GM18507 (cell line): ENCODE measurements at places on chromosomes 4 and X.

DNA sequence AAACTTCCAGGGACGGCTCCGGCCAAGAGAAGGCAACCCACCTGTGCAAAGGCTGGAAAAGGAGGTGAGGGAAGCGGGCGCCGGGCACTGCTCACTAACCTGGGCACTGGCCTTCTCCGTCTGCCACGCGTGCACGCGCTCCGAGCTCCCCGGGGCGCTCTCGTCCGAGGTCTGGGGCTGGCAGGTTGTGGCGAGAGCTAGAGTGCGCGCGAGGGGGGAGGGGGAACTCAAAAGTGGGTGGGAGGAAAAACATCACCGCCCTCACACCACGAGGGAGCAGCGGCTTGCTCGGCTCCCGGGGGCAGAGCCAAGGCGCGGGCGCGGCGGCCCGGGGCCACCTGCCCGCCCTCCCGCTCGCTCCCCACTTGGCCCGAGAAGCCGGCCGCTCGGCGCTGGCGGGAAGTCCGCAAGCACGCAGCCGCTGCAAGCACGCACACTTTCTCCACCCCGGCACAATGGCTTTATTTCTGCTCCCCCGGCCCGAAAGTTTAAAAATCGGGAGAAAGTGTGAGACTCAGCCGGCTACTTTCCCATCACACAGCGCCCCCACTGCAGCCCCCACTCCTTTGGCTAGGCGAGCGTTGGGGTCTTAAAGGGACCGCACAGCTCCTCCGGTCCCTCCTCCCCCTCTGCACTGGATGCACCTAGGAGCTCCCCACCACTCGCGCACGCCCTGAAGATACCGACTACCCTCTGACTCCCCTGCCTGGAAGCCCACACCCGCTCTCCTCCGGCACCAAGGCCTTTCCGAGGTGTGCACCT is at the start of gene CHRDL1:
Gene CHRDL1, minus strand, starts transcription at position 173 of the 762 bp plus-strand sequence. CDS start 3,636 bp downstream, outside the sequence.
- DNase-seq: no peak

GRCh38 chrX:73850124-73851013 is 287.4 kb downstream of the CHIC1 start:
- DNase-seq: no peak

DNA sequence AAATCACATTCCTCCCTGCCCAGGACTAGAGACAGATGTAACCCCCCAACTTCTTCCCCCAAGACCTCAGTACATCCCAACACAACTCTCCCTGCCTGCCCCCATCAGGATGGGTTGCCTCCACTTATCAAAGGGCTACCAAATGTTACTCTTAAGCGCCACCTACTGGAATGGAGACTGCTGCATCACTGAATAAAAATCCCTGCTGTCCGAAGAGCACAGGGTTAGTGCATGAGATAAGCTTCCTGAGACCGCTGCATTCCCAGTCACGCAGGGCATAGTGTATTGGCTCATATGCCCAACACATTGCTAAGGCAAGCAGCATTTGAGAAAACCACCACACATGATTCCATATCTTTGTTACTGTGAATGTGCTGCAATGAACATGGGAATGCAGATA is 544.5 kb downstream of the PPP4R3C start:
- no peak for DNase-seq

- no peak for DNase-seq
These were observed 128.7 kb downstream of the AFAP1 start for GRCh38 chr4:7810783-7811535.

DNA sequence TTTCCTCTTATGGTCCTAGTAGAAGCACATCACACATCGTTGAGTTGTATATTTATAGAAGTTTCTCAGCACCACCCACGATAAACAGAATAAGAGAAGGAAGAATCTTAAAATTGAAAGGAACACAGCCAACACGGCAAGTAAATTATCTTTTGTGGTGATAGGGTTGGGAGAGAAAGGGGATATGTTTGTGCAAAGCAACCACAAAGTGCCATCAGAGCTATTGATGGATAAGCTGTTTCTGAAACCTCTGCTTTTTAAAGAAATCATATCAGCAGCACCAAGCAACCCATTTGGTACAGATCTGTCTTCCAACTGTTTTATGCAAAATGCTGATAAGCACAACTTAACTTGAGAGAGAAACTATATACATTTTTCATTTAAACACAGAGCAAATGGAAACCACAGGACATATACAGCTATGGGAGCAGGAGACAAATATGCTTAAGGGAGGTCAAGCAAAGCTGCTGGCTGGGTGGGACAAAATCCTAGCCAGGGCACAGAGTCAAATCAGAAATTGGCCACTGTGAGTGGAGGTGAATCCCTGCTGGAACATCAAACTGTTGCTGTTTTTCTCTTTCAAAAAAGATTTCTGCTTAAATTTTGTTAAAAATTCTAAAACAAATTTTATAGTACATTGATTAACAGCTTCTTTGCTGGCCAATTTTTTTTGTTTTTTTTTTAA is 194.0 kb upstream of the HHIP start:
- no peak for DNase-seq

GRCh38 chrX:143336261-143336660 is 181.0 kb downstream of the SPANXN3 start:
- no peak for DNase-seq
